Fibroblast of skin of left quadriceps (primary cell): ENCODE measurements at places on chromosomes 3 and 15.

DNA sequence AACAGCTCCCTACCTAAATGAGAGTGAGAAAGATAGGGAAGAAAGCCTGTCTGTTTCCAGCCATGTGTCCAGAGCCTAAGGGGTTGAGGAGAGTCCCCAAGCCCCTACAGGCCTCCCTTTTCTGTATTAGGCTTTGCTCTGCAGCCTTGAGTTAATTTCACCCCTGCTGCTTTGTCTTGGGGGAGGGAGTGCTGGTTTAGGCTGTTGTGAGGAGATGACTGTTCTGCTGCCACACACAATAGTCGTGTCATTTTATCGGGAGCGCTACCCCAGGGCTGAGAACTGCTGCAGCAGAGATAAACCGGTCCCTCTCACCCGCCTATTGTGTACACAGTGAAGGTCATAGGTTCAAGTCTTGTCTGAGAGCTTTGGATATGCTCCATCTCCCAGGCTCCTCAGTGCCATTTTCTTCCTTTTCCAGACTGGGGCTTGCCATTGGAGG, 1.4 kb downstream of the ZNF609 start:
- DNase-seq = no peak

DNA sequence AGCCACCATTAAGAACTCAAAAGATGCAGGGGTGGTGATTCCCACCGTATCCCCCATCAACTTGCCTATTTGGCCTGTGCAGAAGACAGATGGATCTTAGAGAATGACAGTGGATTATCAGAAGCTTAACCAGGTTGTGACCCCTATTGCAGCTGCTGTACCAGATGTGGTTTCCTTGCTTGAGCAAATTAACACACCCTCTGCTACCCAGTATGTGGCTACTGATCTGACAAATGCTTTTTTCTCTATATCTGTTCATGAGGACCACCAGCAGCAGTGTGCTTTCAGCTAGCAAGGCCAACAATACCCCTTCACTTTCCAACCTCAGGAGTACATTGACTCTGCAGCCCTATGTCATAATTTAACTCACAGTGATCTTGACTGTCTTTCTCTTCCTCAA, 8.6 kb upstream of the MCF2L2 start:
- no peak for DNase-seq

DNA sequence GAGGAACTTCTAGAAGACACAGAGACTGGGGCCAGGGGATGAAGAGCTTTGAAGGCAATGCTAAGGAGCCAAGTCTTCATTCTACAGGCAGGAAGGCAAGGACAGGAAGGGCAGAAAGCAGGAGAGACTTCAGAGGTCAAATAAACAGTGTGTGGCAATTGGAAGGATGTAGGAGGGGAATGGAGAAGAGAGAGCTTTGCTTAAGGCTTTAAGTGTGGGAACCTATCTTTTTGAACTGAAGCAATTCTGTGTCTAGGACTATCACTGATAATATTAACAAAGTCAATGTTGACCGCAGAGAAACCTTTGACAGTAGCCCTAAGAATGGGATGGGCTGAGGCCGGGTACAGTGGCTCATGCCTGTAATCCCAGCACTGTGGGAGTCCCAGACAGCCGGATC, 325.0 kb downstream of the FOXP1 start:
- no peak for DNase-seq

GRCh38 chr3:150307311-150308036, 100.6 kb upstream of the TSC22D2 start:
- no peak for DNase-seq
